Hindlimb muscle (tissue), 1 donor: ENCODE measurements at places on chromosomes 2 and 18. TPM values are rescaled to one million over a fixed set of nuclear protein-coding genes. Genes with fewer than 3 reads are reported as not detected.

IL1RN gene
- polyA plus RNA-seq = 1.9 TPM

GPR39 gene
- polyA plus RNA-seq = 0.13 TPM

CHCHD5 gene
- 35.4 TPM for polyA plus RNA-seq

LTBP1 gene
- polyA plus RNA-seq = 43.3 TPM

PDE6D gene
- polyA plus RNA-seq = 16.1 TPM

- DNase-seq = no peak
These were observed 753.0 kb downstream of the CNTNAP5 start for GRCh38 chr2:124778076-124778475.

DNA sequence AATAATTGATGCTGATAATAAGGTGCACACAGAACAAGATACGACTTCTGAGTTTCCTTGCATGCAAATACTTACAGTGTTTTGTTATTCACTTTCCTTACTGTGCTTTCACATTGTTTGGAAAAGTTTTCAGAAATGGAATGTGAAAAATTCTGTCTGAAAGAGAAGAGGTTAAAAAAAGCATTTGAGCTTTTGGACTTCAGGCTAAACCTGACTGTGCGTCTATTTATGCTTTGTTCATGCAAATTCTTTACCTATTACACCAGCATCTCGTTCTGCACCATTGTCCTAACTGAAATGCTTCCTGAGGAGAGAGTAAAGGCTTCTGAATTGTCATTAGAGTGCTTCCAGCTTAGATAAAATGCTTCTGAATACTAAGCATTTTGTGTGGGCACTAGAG is 61.4 kb downstream of the LHCGR start:
- no peak for DNase-seq

GRCh38 chr18:72458271-72458670 is 85.9 kb downstream of the CBLN2 start:
- no peak for DNase-seq

DNA sequence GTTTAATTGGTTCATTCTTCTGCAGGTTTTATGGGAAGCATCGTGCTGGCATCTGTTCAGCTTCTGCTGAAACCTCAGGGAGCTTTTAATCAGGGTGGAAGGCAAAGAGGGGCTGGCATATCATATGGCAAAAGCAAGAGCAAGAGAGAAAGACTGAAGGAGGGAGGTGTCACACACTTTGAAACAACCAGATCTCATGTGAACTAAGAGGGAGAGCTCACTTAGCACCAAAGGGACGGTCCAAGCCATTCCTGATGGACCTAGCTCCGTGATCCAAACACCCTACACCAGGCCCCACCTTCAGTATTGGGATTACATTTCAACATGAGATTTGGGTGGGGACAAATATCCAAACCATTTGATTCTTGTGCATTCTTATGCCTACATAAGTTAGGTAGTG is 563.1 kb downstream of the SPAG16 start:
- DNase-seq = no peak

DNA sequence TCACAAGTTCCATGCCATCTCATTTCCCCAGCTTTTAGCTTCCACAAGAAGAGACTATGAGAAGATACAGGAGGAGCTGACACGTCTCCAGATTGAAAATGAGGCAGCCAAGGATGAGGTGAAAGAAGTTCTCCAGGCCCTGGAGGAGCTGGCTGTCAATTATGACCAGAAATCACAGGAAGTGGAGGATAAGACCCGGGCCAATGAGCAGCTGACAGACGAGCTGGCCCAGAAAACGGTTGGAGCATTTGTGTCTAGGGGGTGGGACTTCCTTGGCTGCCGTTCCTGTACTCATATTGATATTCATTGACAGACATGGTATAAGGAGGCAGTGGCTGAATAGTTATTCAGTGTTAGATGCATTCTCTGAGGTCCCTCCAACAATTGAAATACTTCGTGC is 57.2 kb upstream of the LYPD6B start:
- no peak for DNase-seq

- no peak for DNase-seq
These were observed 41.4 kb downstream of the IL1R2 start for GRCh38 chr2:102033031-102033749.

DNA sequence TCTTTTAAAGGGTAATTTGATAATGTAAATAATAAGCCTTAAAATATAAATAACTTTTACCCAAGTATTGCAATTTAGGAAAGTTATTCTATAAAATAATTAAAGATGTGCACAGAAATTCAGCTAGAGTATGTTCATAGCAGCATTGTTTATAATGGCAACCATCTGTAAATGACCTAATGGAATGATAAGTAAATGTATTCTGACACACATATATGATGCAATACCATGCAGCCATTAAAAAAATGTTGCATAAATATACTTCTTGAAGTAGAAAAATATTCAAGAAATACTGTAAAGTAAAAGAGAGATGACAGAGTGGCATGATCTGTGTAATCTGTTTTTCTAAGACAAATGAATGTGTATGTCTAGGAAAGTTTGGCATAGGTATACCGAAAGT is 545.7 kb downstream of the ZEB2 start:
- DNase-seq = no peak

GRCh38 chr2:25259737-25260124 is 82.0 kb downstream of the DNMT3A start:
- no peak for DNase-seq

GRCh38 chr18:30465096-30465495 is 577.4 kb downstream of the DSC3 start:
- peak; percentile 51 for DNase-seq

- no peak for DNase-seq
These were observed 166.6 kb downstream of the ACTR3 start for GRCh38 chr2:114056294-114057143.

- DNase-seq = no peak
These were observed 1889.3 kb upstream of the CELF4 start for GRCh38 chr18:39454866-39455265.

DNA sequence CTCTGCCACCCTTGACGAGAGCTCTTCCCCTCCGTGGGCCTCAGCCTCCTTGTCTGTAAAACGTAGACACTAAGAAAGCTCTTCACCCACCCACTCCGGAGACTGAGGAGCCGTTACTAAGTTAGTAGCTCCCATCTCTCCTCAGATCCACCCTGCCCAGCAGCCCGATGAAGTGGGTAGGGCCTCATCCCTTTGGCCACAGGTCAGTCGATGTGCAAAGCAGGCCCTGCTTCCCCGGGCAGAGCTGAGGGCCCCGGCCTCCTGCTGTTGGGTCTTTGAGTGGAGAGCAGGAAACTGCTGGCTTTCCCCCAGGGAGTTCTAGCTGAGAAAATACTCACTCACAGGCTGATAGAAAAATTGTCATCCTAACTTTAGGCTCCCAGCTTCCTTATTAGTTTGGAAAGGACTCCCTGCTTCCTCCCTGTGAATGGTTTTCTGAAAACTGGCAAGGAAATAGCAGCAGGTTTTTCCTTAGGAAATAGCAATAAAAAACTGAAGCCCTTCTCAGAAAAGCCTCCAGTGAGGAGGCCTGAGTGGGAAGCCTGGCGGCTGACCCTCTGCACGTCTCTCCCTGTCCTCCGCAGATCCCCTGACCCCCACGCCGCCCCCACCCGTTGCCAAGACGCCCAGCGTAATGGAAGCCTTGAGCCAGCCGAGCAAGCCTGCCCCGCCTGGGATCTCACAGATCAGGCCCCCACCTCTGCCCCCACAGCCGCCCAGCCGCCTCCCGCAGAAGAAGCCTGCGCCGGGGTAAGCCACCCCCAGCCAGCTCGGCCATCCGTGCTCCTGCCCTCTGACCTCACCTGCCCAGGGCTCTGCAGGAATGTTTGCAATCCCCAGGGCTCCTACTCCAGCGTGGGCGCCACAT is 30.2 kb downstream of the ITGB1BP1 start:
- no peak for DNase-seq
